ENCODE measurements at places on chromosomes 5 and 9.
A peak's percentile ranks its signal among the peaks of the same experiment; 100 is the strongest.

GRCh38 chr5:135005076-135005475 lies 29.0 kb downstream of the PITX1 start:
- no peak for DNase-seq

DNA sequence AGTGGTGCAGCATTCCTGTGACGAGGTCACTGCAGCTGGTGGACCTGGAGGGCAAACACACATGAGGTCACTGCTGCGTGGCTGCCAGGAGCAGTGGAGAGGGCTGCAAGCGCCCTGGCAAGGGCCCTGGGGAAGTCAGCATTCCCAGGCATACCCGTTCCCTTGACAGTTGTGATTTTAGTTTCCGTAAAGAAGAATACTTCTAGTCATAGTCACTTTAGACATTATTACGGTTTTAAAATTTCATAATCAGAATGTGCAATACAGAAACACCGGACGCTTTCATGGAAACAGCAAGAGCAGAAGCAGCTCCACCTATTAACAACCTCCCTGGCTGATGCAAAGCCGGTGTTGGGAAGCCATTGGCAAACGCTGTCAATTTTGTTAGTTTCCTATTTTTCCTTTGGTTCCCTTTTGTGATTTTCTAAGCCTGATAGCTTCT lies 129.8 kb downstream of the GADD45G start:
- DNase-seq, result no peak

DNA sequence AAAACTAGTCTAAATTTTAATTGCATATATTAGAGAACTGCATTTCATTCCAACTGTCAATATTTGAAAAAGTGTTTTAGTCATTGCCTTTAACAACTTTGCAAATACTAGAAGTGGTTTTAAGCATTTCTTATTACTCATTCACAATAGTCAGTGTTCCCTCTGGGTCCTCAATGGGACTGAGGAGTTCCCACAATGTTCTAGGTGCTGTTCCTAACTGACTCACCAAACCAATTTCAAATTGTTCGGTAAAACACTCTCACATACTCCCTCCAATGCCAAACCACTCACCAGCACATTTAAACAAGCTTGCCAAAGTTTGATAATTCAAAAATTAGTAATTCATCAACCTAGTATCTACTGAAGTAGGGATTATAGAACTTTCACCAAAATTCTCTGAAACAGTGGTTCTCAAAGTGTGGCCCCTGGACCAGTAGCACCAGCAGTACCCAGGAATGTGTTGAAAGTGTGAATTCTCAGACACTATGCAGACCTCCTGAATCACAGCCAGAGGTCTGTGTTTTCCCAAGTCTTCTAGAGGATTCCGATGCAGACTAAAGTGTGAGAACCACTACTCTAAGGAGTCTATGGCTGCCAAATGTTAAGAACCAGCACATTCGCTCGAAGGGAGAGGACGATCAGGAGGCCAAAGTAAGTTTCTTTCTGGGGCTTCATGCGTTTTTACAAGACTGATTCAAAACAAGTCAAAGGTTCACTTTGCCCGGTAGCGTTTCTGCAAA lies 72.8 kb downstream of the APBA1 start:
- no peak for DNase-seq

DNA sequence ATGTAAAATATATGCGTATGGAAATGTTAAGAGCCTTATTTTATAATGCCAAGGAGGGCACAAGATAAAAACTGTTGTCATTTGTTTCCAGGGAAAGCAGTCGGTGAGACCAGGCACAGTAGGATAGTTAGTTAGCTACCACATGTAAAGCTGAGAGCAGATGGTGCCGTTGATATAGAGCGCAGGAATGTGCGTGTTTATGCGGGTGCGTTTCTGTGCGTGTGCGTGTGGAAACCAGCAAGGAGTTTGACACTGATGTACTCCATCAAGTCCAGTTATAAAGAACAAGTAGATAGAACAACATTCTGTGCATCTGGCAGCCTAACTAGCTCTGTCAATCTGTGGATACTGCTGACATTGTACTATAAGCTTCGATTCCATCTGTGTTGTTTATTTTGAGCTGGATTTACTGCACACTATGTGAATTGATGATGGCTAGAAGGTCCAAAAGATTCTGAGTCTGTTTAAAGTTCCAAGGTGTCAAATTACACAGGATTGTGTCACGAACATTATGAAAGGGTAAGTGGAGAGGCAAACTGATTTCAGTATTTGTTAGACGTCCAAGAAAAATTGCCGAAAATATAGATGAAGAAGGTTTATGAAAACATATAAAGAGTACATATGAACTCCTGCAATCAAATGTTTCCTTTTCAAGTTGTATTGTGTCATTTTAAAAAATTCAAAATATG lies 494.9 kb upstream of the MEF2C start:
- DNase-seq, result no peak

DNA sequence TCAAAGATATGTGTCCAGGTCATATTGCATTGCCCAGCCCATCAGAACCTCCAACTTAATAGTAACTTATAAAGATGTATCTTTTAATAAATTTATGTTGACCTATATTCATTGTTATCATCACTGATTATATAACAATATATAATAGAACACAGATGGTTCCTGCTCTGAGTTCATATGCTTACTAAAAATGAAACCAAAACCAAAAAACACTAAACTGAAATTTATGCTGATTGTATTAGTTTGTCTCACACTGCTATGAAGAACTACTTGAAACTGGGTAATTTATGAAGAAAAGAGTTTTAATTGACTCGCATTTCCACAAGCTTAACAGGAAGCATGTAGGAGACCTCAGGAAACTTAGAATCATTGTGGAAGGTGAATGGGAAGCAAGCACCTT lies 462.5 kb upstream of the TYRP1 start:
- no peak for DNase-seq

DNA sequence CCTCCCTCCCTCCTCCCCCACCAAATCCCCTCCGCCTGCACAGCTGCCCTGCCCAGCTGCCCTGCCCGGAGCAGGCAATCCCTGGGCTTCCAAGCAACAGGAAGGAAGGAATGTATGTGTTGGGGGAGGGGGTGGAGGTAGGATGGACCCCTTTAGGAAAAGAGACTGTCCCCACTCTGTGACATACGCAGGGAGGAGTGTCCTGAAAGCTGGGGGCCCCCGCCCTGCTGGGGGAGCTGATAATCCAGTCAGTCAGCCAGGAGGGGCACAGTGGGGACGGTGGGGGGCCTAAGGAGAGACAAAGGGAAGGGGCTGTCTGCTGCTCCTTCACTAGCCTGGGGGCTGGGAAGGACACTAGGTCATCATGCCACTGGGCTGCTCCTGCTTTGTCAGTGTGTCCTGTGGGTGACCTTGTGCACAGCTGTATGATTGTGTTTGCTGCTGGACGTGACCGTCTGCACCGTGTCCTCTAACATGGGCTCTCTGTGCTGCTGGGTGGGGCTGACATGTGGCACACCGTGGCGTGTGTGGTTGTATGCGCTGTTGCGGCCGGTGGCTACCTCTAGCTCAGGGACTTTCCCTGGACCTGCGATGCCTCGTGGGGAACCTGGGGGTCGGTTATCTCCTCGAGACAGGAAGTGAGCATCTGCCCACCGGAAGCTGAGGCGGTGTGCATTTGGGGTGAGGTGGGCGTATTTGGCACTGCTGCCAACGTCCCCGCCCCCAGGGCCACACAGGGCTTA lies 3.0 kb downstream of the N4BP3 start:
- no peak for DNase-seq

- no peak for DNase-seq
Observed at GRCh38 chr5:169335806-169336205, 34.9 kb upstream of the SLIT3 start.

DNA sequence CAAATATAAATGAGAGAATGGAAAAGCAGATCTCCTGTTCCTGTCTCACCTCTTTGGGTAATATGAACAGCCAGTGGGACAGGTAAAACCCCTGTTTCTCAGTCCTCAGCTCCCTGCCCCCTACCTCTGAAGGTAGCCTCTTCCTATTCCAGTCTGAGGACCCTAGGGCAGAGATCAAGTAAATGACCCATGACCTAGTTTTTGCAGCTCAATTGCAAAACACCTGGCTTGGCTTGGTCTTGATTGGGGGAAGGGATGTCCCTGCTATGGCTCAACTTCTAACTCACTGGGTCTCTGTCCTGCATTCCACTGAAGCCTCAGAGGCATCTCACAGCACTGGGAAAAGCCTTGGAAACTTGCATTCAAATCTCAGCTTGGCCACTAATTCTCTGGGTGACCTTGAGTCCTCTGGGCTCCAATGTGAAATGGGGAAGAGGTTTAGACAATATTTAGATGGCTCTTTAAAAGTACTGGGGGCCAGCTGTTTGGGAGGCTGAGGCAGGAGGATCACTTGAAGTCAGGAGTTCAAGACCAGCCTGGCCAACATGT lies 1.6 kb upstream of the GALT start:
- no peak for DNase-seq

- DNase-seq, result no peak
Observed at GRCh38 chr9:21608200-21608599, 126.1 kb upstream of the IFNE start.

DNA sequence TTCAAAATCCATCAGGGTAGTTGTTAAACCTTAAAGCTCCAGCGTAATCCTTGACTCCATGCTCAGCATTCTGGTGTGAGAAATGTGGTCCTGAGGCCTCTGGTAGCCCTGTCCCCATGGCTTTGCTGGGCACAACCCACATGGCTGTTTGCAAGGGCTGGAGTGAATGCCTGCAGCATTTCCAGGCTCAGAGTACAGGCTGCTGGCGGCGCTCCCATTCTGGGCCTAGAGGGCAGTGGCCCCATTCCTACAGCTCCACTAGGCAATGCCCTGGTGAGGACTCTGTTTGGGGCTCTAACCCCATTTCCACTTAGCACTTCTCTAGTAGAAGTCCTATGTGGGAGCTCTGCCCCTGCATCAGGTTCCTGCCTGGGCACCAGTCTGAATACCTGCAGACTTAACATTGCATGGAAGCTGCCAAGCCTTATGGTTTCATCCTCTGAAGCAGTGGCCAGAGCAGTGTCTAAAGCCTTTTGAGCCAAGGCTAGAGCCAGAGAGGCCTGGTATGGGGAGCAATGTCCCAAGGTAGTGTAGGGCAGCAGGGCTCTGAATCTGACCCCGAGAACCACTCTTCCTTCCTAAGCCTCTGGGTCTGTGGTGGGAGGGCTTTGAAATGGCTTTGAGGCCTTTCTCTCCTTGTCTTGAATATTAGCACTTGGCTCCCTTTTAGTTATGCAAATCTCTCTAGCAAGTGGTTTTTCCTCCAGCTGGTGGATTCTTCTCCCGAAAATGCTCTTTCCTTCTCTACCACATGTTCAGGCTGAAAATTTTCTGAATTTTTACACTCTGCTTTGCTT lies 5.8 kb upstream of the ALDH1A1 start:
- no peak for DNase-seq

GRCh38 chr5:36096486-36096885 lies 29.8 kb upstream of the UGT3A2 start:
- DNase-seq, result no peak

DNA sequence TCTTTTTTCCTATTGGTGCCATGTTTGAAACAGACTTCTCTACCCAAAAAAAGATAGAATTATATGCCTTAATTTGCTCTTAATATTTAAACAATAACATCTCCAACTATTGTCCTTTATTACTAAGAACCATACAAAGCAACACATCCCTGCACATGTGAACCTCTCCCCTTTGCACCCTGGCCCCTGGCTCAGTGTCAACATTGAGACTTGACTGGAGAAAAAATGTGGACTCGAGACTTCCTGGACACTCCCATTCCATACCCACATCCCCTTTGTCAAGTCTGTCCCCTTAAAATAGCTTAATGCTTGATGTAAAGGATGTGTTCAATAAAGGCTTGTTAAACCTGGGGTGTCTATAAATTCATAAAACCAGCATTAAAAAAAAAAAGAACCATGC lies 53.2 kb downstream of the TTC39B start:
- DNase-seq, result no peak

- no peak for DNase-seq
Observed at GRCh38 chr9:76586390-76587314, 127.7 kb downstream of the GCNT1 start.

DNA sequence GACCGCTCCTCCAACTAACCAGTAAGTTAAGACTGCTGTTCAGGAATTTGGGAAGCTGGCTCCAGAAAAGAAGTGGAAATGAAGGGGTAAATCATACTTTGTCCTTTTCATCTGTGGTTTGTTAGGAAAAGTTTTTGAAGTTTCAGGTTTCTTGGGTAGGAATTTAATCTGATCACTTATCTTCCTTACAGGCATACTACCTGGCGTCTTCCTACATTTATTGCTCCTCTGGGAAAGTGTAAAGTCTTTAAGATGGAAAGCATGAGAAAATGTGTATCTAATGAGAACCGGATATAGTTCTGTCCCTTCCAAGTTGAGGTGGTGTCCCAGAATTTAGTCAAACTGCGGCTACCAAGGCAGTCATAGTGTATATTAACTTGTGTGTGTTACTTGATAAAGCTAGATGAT lies 1.3 kb downstream of the RASA1 start:
- DNase-seq, result no peak

DNA sequence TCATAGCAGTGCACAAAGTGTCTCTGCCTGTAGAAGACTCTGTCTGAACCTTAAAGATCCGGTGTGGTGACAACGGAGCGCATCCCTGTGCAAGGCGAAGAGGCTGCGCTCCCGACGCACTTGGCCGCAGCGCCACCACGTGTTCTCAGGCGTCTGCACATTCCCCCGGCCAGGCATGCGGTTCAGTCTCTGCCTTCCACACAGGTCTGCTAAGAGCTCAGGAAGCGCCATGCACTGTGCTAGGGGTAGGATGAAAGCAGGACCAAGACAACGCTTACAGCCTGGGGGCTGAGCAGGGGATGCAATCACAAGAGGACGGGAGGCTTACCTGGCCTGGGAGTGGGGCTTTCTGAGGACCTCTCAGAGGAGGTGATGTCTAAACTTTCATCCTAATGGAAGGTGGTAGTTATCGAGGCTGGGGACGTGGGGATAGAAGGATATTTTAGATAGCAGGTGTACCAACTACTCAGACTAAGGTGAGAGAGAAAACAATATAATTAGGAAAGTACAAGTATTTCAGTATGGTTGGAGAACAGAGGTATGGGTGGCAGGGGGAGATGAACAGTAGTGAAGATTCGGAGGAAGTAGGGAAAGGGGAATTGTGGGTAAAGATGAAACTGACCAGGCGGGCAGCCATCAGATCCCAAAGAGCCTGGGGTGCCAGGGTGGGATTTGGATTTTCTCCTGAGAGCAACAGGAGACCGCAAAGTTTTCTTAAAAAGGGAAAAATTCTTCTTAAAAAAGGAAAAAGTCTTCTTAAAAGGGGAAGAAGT lies 13.3 kb downstream of the CAPSL start:
- peak; percentile 43 for DNase-seq

- no peak for DNase-seq
Observed at GRCh38 chr5:139543423-139543991, 17.6 kb upstream of the UBE2D2 start.

DNA sequence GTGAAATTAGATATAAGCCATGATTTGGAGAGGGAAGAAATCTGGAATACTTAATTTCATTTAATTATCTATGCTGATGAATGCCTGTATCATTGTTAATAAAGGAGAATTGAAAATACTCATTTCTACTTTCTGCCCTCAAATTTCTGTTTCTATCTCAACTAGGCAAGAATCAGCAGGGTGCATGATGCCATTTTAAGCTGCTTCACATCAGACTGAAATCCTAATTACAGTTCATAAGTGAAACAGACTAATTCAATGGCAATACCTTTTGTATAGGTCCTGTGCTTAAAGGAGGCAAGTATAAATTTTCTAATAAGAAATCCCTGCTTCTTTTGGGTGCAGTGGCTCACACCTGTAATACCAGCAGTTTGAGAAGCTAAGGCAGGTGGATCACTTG lies 22.3 kb upstream of the TAL2 start:
- no peak for DNase-seq

- DNase-seq, result no peak
Observed at GRCh38 chr9:110188101-110188500, 19.9 kb downstream of the C9orf152 start.
